T-helper 1 cell (primary cell): ENCODE measurements at places on chromosomes 13 and 19.

- no peak for DNase-seq
Measured at GRCh38 chr13:36352350-36352749, 6.2 kb upstream of the SPART start.

- DNase-seq = no peak
Measured at GRCh38 chr13:28621449-28621848, 37.5 kb upstream of the POMP start.

DNA sequence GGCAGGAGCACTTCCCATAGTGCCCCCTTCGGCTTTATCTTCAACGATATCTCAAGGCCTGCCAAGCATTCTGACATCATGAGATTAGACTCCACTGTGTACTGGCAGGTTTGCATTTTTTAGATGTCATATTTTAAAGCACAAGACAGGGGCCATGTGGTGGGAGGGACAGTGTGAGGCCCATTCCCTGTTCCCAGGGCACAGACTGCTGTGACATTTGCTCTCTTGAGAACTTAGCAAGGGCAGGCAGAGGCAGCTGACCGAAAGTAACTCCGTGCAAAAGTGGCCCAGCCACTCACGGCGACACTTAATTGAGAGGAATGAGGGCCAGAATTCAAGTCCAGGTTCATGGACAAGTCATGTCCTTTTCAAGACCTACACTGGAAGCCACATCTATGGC is 201.8 kb downstream of the COL4A1 start:
- DNase-seq = no peak

DNA sequence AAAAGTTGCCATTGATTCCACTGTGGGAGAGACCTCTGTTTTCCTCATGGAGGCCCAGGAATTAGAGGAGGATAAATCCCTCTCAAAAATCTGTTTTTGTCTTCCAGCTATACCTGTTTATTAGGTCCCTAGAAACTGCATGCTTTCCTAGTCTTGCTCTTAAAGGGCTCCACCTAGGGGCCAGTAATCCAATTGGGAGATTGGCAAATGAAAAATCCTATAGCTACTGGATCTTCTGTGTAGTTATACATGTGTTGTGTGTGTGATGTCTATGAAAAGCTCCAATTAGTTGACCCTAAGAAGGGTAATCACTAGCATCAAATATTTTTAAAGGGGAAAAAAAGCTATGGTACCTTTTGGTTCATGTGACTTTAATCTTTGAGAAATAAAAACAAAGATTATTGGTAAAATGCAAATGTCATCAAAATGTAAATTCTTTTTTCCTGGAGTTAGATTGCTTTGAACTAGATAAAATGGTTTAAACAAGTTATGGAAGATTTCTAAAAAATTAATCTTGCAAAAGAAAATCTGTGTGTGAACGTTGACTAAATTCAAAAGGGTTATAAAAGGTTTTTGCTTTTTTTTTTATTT is 63.4 kb upstream of the C1QTNF9B start:
- no peak for DNase-seq

DNA sequence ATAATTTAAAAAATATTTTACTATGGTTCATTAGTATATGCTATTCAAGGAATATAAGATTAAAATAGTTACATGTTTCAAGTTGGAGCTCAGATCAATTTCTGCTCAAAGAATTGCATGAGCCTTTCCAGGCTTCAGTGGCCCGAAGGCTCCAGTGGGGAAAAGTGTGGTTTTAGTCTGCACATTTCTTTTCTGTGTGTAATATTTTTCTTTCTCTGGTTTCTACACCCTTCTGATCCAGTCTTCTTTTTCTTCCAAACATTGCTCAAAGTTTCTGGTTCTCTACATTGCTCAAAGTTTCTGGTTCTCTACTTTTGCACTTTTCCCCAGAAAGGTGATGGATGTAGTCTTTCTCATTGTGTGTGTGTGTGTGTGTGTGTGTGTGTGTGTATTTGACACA is 64.7 kb upstream of the OXGR1 start:
- no peak for DNase-seq

DNA sequence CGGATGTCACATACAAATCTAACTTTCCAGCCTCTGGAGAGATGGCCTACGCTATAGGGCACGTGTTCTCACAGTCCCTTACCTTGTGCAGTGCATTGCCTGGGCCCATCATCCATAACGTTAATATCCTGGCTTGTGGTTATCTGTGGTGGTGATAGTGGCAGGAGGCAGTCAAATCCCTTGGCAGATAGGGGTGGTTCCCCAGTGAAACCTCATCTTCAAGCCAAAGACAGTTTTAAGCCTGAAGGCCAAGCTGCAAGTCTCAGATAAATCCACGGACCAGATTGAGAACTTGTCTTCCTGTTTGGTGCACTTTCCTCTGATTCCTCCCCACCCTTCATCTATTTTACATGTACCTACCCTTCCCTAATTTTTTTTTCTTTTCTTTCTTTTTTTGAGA is 4.3 kb upstream of the FBXO17 start:
- no peak for DNase-seq

DNA sequence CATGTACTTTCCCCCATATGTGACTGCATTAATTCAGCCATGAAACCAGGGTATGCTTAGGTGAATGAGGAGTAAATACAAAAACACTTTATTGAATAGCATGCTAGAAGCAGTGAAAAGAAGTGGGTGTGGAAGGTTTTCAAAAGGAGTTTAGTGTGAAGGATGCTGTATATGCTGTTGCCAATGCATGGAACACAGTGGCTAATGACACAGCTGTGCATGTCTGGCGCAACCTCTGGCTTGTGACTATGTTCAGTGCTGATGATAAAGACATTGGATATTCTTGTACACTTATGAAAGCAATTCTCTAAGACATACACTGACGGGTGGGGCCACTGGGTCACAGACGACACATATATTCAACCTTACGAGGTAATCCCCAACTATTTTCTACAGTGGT is 55.2 kb downstream of the SOX21 start:
- DNase-seq = no peak

- DNase-seq = no peak
Measured at GRCh38 chr19:55619286-55619685, 5.1 kb downstream of the ZNF784 start.

- no peak for DNase-seq
Measured at GRCh38 chr13:32409001-32409313, 19.0 kb downstream of the N4BP2L1 start.

GRCh38 chr13:75318138-75318833 is 163.7 kb downstream of the TBC1D4 start:
- no peak for DNase-seq

DNA sequence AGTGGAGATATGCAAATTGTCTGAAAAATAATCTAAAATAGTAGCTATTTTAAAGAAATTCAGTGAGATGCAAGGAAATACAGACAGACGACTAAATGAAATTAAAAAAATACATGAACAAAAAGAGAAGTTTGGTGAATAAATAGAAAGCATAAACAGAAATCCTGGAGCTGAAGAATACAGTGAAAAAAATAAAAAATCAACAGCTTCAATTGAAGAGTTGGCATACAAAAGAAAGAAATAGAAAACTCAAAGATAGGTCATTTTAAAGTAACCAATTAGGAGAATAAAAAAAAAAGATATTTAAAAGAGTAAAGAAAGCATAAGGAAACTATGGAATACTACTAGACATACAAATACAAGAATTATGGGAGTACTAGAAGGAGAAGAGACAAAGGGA is 2191.5 kb upstream of the PCDH20 start:
- DNase-seq = no peak
